ENCODE measurements at places on chromosomes 7 and 10.

GRCh38 chr10:28920091-28920490 is 242.8 kb downstream of the BAMBI start:
- DNase-seq: no peak

DNA sequence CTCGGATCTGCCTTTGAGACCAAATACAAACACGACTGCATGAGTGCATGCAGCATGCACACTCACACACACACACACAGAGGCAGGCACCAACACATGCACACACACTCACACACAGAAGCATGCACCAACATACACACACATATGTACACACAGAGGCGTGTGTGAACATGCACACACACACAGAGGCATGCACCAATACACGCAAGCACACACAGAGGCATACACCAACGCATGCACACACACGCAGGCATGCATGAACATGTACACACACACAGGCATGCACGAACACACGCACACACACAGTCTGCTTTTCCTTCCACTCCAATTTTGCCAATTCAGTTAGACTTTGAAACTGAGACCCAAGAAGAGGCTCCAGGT is 67.3 kb upstream of the COL13A1 start:
- no peak for DNase-seq

- DNase-seq: no peak
Observed at GRCh38 chr7:97017192-97018125, 7.2 kb downstream of the DLX5 start.

GRCh38 chr7:137025469-137026175 is 157.2 kb downstream of the CHRM2 start:
- DNase-seq: no peak

DNA sequence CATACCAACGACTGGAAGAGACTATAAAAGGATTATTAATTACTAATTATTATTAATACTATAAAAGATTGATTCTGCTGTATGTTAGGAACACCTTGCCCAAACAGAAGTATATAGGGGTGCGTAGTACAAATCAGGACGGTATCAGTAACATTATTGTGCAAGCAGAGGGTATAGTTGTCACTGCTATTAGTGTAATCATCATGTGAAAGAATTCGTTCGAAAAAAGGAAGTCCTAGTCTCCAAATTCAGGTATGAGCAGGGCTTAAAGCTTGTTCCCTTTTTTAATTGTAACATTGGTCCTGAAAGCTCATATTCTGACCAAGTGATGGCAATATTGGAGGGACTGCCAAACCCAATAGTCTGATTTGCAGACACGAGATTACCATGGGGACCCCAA is 81.8 kb downstream of the THSD7A start:
- no peak for DNase-seq

- DNase-seq: no peak
Observed at GRCh38 chr10:113283189-113283588, 269.7 kb upstream of the HABP2 start.

- DNase-seq: no peak
Observed at GRCh38 chr10:106402458-106402857, 762.0 kb downstream of the SORCS1 start.
